Smooth muscle cell of the coronary artery (primary cell): ENCODE measurements at places on chromosomes 2 and 18. TPM values are rescaled to one million over a fixed set of nuclear protein-coding genes. Genes with fewer than 3 reads are reported as not detected.

Gene ITSN2
- 19.8 and 23.6 TPM in 2 replicates for total RNA-seq

Gene TMEM178A
- 0.23 and 3.5 TPM in 2 replicates for total RNA-seq

Gene G6PC2
- total RNA-seq = not detected in 2 replicates

Gene PTH2R
- 0.08 TPM in 1 of 2 replicates, not detected in the other for total RNA-seq

Gene SPP2
- total RNA-seq = not detected in 2 replicates

Gene PLGLB1
- total RNA-seq = 0.38 TPM in 1 of 2 replicates, not detected in the other

Gene PRKAG3
- 4.1 TPM in 1 of 2 replicates, not detected in the other for total RNA-seq

Gene SERTAD2
- total RNA-seq = 3.7 and 6.1 TPM in 2 replicates

Gene ZNF396
- total RNA-seq = 0.59 and 1.6 TPM in 2 replicates

Gene ASIC4
- total RNA-seq = under 0.01 and 0.70 TPM in 2 replicates

Gene TTN
- total RNA-seq = 0.12 and 0.38 TPM in 2 replicates

Gene VIT
- total RNA-seq = 0.15 and 7.1 TPM in 2 replicates

Gene SERPINB11
- 0.12 TPM in 1 of 2 replicates, not detected in the other for total RNA-seq

Gene CGREF1
- total RNA-seq = 4.9 and 15.8 TPM in 2 replicates

Gene GNAL
- total RNA-seq = 0.12 and 0.15 TPM in 2 replicates

Gene CROCC2
- total RNA-seq = 0.12 TPM in 1 of 2 replicates, not detected in the other

Gene UGT1A4
- not detected in 2 replicates for total RNA-seq
